ENCODE measurements at places on chromosomes 12 and 14.

DNA sequence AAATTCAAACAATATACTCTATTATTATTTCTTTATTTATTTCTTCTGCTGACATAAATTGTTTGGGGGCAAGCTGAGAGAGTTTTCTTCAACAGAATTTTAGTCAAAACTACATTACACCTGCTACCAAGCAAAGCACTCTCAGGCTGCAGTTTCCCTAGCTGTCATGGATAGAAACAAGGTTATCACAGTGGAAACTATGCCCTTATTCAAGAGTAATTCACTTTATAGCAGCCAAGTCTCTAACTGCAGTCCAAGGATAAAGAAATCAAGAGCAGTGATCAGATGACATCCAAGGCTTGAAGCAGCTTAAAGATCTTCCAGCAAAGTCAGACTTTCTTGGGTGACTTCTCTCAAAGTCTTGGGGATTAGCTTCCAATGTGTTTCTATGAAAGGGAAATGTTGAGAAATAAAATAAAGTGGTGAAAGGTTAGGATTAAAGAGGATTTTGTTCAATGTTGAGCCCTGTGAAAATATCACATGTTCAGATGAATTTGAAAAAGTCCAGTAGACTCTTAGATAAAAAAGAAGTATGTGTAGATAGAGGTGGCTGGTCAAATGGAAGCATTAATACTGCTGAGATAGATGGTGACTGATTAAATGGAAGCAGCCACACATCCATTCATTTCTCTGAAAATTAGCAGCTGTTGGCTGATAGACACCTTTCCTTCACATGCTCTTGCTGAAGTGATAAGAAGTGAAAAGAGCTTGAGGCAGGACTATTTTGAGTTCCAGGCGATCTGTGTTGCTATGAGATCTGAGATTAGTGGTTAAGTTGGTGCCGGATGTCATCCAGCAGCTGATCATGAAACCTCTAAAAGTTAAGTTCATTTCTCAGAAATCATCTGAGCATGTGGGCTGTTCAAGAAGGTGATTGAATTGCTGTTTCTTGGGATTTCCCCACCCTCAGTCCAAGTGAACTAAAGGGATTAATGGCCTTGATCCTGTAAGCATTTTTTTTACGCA, 257.8 kb upstream of the BTG1 start:
- DNase-seq = peak; percentile 24

- DNase-seq = no peak
Observed at GRCh38 chr14:23252006-23252405, 14.3 kb downstream of the RNF212B start.

- DNase-seq = no peak
Observed at GRCh38 chr12:106997916-106998315, 11.0 kb upstream of the MTERF2 start.

DNA sequence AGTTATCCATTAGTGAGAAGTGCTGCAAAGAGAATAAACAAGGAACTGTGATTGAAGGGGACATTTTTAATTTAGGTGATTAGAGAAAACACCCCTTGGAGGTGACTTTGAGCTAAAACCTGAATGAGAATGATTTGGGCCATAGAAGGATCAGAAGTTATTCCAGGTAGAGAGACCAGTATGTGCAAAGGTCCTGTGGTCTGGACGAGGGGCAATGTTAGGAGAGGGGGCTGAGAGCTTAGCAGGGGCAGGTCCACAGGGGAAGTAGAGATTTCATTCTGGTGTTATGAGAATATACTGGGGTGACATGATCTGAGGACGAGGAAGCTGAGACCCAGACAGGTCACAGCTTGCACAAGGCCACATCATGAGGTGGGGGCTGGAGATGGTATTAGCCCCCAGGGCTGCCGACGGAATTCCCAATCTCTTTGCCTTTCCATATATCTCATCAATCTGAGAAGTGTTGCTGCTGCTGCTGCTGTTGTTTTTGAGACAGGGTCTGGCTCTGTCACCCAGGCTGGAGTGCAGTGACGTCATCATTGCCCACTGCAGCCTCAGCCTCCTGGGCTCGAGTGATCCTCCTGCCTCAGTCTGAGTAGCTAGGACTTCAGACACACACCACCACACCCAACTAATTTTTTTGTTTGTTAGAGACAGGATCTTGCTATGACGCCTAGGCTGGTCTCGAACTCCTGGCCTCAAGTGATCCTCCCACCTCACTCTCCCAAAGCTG, 55.6 kb downstream of the KCTD10 start:
- no peak for DNase-seq

- DNase-seq = no peak
Observed at GRCh38 chr12:9118158-9118557, 2.4 kb upstream of the A2M start.

DNA sequence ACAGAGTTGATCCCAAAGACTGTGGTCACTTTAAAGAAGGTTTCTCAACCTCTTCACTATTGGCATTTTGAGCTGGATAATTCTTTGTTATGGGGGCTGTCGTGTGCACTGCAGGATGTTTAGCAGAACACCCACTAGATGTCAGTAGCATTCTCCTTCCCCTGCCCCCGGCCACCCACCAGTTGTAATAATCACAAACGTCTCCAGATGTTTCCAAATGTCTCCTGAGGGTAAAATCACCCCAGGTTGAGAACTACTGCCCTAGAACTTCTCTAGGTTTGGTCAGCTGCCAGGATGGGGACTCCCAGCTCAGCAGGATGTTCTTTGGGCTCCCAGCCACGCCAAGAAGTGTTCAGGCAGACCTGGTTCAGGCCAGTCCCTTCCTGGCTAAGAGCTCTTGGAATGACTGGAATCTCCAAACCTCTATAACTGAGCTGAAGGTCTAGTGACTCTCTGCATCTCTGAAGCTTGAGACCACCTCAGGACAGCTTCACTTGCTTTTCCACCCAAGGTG, 12.5 kb upstream of the AJUBA start:
- no peak for DNase-seq

GRCh38 chr14:32683679-32684078, 255.0 kb upstream of the NPAS3 start:
- no peak for DNase-seq

DNA sequence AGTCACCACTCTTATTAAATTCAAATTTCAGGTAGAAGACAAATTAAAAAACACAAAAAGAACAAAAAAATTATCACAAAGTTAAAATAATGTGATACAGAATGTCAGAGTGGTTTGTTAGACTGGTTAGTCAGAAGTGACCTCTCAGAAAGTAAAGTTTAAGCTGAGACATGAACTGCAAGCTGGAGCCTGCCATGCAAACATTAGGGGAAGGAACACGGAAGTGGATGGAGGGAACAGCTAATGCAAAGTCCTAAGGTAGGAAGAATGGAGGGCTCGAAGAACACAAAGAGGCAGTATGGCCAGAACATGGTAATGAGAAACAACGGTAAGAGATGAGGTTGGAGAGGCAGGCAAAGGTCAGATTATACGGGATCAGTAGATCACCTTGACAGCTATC, 41.7 kb downstream of the WDHD1 start:
- DNase-seq = no peak

- no peak for DNase-seq
Observed at GRCh38 chr14:32230181-32230580, 27.1 kb upstream of the RNU6-8 start.

GRCh38 chr12:81378601-81379285, 300.9 kb downstream of the ACSS3 start:
- no peak for DNase-seq

DNA sequence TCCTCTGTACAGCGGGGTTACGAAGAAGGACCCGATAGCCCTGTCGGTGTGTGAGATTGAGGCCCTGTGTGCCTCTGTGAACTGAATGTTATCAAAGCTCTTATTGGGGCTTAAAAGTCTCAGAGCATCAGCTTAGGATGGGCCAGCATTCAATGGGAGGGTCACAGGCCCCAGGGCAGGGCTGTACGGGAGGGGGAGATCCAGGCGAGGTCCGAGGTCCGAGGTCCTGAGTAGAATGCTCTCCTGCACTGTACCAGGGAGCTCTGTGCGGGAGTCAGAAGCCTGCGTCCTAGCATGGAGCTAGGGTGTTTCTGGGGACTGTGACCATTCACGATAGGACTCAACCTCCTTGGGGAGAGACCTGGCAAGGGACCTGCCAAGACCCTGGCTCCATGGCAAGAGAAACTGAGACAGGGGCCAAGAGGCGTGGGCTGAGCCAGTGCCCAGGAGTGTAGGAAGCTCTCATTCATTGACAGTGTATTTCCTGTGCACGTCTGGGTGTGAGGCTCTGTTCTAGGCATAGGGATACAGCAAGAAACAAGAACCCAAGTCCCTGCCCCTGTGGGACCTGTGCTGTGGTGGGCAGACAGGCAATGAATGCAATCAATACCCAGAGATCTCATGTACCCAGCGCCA, 12.0 kb upstream of the FAM181A start:
- no peak for DNase-seq

- DNase-seq = no peak
Observed at GRCh38 chr12:11655842-11656241, 6.4 kb downstream of the ETV6 start.

DNA sequence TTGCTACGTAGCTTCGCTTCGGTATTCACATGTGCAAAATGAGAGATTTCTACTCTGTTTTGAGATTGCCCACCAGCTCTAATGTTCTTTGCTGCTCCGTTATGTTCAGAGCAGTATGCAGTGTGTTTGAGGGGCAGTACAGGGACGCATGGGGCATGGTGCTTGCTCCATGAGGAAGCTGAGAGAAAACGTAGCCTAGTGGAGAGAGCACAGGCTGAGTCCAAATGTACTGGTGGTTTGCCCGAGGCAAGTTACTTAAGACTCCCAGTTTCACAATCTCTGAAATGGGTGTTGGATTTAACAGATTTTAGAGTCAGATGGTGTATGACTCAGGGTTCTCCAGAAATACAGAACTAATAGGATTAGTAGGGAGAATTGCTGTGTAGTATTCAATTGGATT, 310.5 kb downstream of the ETNK1 start:
- DNase-seq = no peak

- DNase-seq = no peak
Observed at GRCh38 chr14:94864387-94865195, 94.7 kb upstream of the GSC start.

GRCh38 chr12:92080911-92081285, 64.7 kb downstream of the BTG1 start:
- DNase-seq = no peak

DNA sequence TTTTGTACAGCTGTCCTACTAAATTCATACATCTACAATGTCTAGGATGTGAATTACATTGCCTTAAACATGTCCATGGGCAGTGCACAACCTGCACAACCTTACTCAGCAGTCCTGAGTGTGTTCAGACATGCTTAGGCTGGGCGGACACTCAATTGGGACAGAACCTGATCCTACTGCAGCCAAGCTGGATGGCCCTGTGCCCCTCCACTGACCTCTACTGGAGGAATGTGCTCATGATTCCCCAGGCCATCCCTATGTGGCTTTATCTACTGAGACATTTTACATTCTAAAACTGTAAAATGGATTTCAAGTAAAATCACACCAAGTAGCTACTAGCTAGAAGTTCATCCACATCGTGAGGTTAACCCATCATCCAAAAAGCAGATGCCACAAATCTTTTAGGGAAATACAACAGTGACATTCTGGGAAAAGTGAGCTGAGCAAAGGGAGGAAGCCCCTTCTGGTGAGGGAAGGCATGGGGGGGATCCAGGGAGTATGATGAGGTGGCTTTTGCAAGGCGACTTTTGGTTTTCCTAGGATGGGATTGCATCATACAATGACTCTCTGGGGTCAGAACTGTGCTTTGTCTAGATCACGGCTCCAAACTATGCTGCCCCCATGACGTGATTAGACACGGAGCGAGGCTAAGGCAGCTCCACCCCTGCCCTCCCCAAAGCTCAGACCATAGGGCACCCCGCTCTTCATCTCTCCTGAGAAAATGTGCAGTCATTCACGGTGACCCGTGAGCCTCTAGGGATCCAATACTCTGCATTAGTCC, 911.7 kb upstream of the TMEM132C start:
- no peak for DNase-seq

DNA sequence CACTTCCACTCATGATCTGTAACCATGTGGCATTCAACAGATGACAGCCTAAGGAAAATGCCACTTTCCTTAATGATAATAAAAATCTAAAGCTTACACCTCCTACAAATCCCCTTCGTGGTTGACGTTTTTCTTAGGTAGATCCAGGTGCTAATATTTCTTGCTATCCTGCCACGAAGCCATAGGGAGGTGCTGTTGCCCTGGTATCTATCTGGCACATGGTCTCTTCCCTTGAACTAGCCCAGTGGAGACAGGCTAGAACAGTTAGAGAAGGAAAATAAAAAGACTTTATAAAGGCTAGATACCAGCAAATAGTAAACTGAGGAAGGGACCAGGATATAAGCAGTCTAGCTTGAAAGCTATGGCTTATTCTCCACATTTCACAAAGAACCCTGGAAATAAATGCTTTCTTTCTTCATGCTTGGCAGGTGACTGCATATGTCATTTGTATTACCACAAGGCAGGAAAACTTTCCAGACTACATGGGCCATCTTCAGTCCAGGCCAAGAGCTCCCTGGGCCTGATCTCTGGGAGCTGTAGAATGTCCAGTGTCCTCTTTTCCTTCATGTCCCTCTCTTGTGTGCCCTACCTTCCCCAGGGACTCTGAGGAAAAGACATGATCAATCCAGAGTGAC, 15.3 kb downstream of the SPIC start:
- DNase-seq = no peak

DNA sequence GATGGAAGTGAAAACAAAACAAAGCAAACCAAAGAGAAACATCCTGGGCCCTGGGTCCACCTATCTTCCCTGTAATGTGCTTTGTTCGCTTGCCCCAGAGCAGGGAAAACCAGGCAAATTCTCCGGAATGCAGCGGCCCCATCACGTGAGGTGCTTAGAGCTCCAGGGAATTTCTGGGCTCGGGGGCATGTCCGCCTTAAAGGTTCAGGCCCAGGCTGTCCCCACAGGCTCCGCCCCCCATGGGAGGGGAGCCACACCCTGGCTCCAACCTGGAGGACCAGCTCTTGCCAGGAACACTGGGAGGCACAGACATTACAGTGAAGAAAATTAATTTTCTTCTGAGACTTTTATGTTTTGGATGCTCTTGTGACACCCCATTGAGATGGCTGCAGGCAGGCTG, 69.9 kb downstream of the RBM19 start:
- DNase-seq = no peak

DNA sequence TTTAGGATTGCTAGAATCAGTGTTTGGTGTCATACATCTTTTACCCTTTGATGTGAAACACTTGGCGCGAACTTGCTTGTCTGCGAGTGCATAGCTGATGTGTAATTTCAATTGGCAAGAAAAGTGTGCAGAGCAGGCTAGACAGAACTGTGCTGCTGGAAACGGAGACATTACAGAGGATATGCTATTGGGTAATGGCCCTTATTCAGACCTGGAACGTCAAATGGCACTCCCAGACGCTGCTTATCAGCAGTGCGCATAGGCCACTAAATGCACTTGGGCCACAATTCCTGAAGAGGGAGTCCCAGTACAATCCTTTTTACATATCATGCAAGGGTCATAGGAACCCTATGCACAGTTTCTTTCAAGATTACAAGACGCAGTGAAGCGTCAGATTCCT, 15.7 kb upstream of the SLC10A1 start:
- DNase-seq = no peak

GRCh38 chr12:116429826-116430360, 129.3 kb upstream of the MAP1LC3B2 start:
- DNase-seq = no peak
